ENCODE measurements at places on chromosomes 1 and 21. TPM values are rescaled to one million over a fixed set of nuclear protein-coding genes. Genes with fewer than 3 reads are reported as not detected.
A peak's percentile ranks its signal among the peaks of the same experiment; 100 is the strongest.

GRCh38 chr1:58815686-58816071 is 31.8 kb upstream of the JUN start:
- DNase-seq = peak; percentile 51

GRCh38 chr1:14055442-14056223 is 355.6 kb downstream of the PRDM2 start:
- peak; percentile 30 for DNase-seq

- DNase-seq = no peak
Measured at GRCh38 chr1:110224240-110224995, 14.3 kb downstream of the KCNC4 start.

The GJB4 gene
- total RNA-seq = 17.3 TPM

The RGS7 gene
- not detected for total RNA-seq

The LCK gene
- not detected for total RNA-seq

- DNase-seq = no peak
Measured at GRCh38 chr1:214111796-214112195, 124.0 kb downstream of the PROX1 start.

GRCh38 chr1:70205434-70206118 is at the start of gene LRRC40:
Gene LRRC40, minus strand, starts transcription at chr1:70205579. Its CDS starts 39 bp downstream, at chr1:70205540.
- DNase-seq = peak; percentile 88

The ATXN7L2 gene
- 0.64 TPM for total RNA-seq

GRCh38 chr1:40394491-40395172 is 21.1 kb downstream of the SMAP2 start:
- no peak for DNase-seq

DNA sequence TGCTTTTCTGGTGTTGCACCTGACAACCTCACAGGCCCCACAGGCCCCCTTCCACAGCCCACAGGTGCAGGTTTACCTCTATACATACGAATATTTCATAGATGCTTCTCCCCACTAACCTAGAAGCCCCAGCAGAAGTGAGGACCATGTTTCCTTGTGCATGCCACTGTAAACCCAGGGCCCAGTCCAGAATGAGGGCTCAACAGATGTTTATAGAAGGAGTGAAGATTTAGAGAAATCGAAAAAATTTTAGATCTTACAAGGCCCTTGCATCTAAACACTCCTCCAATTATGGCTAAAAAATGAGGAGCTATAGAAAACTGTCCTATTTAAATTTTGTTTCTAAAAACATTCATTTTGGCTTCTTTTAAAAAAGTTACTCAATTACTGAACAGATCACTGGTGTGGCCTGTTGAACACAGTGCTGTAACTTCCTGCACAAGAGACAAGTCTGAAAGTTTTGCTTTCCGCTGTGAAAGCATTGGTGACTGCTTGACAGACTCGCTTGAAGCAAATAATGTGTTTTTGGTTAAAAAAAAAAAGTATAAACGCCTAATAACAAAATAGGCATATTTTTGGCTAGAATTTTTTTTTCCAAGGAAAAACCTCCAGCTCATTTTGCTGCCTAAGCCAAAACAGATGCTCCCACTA is 1.2 kb downstream of the ABCB10 start:
- peak; percentile 27 for DNase-seq

DNA sequence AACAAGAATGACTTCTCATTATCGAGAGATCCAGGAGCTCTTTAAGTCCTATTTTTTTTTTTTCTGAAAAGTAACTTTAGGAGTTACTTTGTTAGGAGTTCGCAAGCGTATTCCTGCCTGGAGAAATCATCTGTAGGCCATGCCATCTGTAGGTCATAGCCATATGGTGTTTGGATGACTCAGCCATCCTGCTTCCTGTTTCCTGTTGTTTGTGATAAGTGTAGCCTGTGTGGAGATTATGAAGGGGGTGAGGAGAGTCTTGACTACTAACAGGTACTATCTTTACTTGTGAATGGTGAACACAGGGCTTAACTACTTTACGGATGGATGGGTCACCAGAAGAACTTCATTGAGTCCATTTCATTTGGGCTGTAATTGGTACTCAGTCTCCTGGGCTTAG is 327.2 kb downstream of the PTPRU start:
- peak; percentile 69 for DNase-seq

The KLHDC7A gene
- under 0.01 TPM for total RNA-seq

The RIPK4 gene
- total RNA-seq = 35.5 TPM

DNA sequence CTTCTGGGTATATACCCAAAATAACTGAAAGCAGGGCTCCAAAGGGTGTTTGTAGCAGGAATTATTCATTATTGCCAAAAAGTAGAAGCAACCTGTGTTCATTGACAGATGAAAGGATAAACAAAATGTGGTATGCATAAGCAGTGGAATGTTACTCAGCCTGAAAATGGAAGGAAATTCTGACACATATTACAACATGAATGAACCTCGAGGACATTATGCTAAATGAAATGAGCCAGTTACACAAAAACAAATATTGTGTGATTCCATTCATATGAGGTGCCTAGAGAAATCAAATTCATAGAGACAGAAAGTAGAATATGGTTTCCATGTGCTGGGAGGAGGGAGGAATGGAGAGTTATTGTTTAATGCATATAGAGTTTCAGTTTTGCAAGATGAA is 86.3 kb upstream of the ARTN start:
- DNase-seq = peak; percentile 75

The COL6A2 gene
- total RNA-seq = 12.6 TPM

DNA sequence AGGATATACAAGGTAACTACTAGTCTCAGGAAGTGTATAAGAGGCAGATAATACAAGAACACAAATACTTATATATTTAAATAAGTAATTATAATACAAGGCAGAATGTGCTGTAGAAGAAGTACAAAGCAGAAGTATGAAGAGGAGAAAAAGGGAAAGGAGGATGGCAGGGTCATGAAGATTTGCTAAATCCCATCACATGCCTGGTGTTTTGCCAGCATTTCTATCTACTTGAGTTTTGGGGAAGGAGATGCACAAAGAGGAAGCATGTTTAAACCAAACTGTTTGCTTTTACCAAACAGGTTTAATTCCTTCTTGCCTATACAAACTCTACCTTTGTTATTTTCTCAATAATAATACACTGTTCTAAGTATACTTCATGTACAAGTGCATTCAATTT is 60.9 kb upstream of the PODN start:
- DNase-seq = no peak

DNA sequence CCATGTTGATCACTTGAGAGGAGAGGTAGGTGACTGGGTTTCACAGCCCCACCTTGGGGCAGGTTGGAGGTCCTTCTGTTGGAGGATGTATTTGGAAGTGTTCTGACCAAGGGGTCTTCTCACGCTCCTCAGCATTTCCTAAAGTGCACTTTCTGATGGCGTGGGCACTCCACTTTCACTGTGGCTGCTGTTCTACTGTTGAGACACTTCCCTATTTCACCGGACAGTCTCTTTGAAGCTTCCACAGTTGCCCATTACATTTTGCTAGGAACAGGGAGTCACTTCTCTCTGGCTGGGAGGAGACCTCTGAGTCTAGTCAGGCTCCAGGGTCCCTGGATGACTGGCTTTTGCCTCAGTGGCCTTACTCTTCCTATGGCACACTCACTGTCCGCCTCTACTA is 180.0 kb upstream of the LMO4 start:
- no peak for DNase-seq

The S100A6 gene
- 2,948 TPM for total RNA-seq

DNA sequence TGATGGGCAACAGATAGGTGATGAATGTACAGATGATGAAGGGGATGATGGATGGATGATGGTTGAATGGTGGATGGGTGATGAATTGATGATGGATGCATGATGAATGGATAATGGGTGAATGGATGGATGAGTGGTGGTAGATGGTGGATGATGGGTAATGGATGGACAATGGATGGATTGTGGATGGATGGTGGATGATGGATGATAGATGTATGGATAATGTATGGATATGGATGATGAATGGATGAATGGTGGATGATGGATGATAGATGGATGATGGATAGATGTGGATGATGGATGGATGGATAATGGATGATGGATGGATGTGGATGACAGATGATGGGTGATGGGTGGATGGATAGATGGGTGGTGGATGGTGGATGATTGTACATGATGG is 35.7 kb downstream of the WNT3A start:
- DNase-seq = no peak

- DNase-seq = no peak
Measured at GRCh38 chr1:18693256-18694098, 62.8 kb downstream of the PAX7 start.

DNA sequence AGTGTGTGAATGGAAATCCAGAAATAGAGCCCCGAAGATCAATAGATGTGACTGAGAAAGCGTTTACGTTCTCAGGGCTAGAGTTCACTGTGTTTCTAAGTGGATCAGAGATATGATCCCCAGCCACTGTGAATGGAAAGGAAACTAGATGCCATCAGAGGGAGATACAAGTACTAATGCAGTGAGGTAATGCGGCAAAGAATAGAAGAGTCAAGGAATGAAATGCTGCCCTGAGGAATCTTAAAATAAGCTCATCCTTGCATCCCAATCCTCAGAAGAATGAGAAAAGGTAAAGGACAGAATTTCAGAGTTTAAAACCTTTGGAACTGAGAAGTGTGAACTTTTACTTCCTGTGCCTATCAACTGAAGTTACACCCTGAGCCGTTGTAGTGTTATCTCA is 165.5 kb upstream of the ESRRG start:
- DNase-seq = no peak

The XCL1 gene
- not detected for total RNA-seq

The S100A7 gene
- 0.38 TPM for total RNA-seq

The SPRR4 gene
- total RNA-seq = not detected

The COL6A1 gene
- 1.9 TPM for total RNA-seq

The LRIF1 gene
- 12.1 TPM for total RNA-seq

GRCh38 chr1:30745156-30745833 is 12.3 kb downstream of the LAPTM5 start:
- no peak for DNase-seq

DNA sequence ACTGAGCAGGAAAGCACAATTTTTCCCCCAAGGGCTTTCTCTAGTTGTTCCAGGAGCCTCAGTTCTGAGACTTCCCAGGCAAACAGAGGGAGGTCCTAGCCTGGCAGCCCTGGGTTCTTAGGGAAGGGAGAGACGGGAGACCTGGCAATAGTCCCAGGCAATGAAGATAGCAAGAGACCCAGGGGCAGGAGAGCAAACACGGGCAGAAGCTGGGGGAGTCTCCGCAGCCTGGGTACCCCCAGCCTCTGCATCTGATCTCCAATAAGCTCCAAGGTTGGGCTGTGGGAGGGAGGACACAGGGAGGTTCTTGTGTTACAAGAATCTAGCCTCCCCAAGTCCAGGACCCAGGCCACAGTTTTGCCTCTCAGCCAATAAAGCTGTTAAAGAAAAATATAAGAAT is 2.4 kb downstream of the BLACAT1 start:
- no peak for DNase-seq

DNA sequence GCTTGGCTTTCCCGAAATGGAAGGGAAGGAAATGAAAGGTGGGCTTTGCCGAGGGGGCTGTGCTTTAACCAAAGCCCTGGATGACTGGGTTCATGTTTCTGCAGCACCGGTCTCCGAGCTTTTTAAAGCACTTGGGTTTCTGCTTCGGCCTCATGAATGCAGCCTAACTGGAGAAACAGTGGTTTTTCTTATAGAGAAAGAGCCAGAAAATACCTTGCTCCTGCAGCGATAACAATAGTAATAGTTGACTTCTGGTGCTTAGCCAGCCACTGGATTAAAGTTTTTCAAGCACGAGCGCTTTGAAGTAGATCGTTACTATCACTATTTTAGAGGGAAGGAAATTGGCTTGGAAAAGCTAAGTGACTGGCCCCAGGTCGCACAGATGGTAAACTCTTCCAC is 500 bp upstream of the DOCK7 start:
- DNase-seq = peak; percentile 43

- DNase-seq = no peak
Measured at GRCh38 chr21:40905251-40905650, 58.3 kb upstream of the DSCAM start.

GRCh38 chr1:9397997-9398526 is 105.4 kb downstream of the SPSB1 start:
- DNase-seq = no peak

DNA sequence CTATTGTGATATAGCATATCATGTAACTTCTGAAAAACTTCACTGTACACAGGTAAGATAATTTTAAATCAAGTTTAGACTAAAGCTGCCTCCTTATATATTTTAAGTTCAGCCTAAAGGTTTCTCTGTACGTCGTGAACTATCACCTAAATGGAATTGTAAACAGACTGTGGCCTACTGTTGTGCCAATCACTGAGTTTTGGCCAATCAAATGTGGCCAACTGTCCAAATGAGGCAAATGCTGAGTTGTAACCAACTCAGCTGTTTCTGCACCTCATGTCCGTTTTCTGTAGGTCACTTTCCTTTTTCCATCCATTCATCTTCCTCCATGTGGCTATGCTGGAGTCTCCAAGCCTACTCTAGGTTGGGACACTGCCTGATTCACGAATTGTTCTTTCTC is 63.7 kb upstream of the ST6GALNAC3 start:
- DNase-seq = no peak

The MNDA gene
- not detected for total RNA-seq

DNA sequence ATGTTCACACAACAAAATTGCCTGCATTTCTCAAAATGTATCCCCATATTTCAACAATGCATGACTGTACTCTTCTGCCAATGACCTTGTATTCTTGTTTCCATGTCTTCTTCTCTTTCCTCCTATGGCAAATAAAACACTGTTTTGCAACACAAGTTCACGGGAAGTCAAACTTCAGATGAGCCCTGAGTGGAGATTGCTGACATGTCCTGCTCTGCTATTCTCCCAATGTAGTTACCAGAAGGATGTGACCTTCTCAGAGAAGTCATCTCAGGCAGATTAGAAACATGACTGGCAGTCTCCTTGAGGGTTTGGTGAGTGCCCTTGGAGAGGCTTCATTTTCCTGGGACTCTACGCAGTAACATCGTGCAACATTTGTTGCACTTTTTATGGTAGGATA is 15.6 kb downstream of the FCGR2B start:
- no peak for DNase-seq

GRCh38 chr1:240508950-240509349 is 103.0 kb downstream of the GREM2 start:
- no peak for DNase-seq

DNA sequence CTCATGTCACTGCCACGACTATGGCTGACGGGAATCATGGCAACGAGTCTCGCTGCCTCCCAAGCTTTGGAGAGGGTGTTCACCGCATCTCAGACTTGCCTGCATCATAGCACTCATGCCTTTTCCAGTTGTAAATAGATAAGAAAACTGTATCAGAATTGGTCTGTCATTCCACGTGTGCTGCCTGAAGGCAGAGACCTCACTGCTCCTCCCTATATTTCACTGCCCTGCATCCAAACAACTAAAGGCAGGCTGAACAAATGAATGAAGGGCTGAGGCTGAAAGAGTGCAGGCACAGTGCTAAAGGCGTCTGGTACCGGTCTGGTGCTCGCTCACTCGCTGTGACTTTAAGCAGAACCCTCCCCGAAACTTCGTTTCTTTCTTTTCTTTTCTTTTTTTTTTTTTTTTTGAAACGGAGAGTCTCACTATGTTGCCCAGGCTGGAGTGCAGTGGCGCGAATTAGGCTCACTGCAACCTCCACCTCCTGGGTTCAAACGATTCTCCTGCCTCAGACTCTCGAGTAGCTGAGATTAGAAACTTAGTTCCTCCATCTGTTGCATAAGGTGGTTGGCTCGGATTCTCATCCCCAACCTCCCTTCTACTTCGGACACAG is 542 bp downstream of the EIF2B3 start:
- DNase-seq = peak; percentile 7

The CACNA1S gene
- not detected for total RNA-seq

Data from bronchial epithelial cell (primary cell).